ENCODE measurements at places on chromosomes 3 and 15.

- DNase-seq, result no peak
Measured at GRCh38 chr15:29842290-29842689, 20.0 kb upstream of the TJP1 start.

DNA sequence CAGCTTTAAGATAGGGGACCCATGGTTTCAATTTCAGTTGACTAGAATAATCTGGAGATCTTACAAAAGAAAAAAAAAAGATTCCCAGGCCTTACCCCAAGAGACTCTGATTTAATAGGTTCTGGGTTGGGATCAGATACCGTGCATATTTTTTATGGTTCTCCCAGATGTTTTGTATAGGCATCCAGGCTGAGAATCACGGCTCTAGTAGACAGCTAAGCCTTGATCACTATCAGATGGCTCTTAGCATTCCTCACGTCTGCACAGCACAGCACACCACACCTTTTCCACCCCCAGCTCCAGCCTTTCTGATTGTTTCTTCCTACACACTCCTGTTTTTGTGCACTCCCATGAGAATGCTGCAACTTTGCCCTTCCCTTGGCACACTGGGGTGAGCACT is 40.8 kb downstream of the TMEM45A start:
- DNase-seq, result no peak

DNA sequence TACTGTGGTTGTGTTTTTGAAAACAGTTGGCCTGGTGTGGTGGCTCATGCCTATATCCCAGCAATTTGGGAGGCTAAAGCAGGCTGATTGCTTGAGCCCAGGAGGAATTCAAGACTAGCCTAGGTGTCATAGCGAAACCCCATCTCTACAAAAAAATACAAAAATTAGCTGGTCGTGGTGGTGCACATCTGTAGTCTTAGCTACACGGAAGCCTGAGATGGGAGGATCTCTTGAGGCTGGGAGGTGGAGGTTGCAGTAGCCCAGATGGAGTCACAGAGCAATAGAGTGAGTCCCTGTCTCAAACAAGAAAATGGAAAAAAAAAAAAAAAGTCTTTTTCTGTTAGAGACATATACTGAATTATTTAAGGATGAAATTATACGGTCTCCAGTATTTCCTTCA is 14.7 kb upstream of the LRRFIP2 start:
- DNase-seq, result no peak

- DNase-seq, result no peak
Measured at GRCh38 chr3:52983336-52983807, 62.5 kb downstream of the SFMBT1 start.

GRCh38 chr3:152054315-152054714 is 180.9 kb downstream of the SUCNR1 start:
- no peak for DNase-seq

- DNase-seq, result no peak
Measured at GRCh38 chr3:83498361-83499016, 1460.3 kb upstream of the CADM2 start.

DNA sequence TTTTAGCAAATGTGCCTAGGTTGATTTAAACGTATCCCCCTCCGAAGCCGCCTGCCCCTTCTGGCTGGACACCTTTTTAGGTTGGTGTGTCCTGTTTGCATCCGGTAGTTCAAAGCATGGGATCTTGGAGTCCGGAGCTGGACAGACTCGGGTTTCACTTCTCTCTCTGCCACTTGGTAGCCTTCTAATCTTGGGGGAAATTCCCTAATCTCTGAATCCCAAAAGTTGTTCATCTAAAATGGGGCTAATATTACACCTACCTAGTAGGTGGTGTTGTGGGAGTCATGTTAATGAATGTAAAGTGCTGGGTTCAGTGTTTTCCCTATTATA is 760 bp downstream of the FANCI start:
- no peak for DNase-seq
